D341Med (cell line): ENCODE measurements at places on chromosomes 4 and X.
A peak's percentile ranks its signal among the peaks of the same experiment; 100 is the strongest.

- DNase-seq, result no peak
Observed at GRCh38 chr4:185463541-185463940, 8.0 kb downstream of the CCDC110 start.

DNA sequence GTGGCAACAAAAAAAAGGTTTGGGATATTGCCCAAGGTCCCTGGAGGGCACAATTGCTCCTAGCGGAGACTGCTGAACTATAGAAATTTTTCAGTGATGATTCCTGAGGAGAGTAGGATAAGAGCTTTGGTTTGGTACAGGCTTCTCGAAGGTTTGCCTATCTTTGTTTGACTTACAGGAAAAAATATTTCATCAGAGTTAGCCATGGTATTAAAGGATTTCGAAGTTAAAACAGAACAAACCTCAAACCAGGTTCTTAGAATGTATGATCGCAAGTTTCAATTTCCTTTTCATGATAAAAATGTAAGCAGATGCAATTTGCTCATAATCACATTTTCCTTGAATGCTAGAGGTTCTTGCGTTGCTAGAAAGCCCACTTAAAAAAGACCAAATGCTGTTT lies 1.7 kb downstream of the EGFL6 start:
- DNase-seq, result no peak

DNA sequence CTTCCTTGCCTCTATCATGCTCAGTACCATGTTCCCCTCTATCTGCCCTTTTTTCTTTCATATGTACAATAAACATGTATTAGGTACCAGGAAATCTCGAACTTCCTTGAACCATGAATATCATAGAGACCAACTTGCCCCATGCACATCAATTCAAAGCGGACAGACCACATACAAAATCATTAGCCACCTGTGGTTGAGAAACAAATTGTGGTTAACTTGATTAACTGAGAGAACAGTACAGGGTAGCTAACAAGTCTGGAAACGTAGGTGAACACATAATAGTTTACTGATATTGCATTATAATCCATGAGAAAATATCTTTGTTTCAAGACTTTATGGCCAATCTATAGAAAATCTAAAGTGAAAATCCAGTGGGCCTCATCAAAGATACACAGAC lies 8.2 kb downstream of the CASP3 start:
- no peak for DNase-seq

- DNase-seq, result peak; percentile 84
Observed at GRCh38 chrX:48696909-48697727, 584 bp downstream of the SUV39H1 start.

GRCh38 chrX:23115651-23116050 lies 115.9 kb downstream of the DDX53 start:
- DNase-seq, result no peak

DNA sequence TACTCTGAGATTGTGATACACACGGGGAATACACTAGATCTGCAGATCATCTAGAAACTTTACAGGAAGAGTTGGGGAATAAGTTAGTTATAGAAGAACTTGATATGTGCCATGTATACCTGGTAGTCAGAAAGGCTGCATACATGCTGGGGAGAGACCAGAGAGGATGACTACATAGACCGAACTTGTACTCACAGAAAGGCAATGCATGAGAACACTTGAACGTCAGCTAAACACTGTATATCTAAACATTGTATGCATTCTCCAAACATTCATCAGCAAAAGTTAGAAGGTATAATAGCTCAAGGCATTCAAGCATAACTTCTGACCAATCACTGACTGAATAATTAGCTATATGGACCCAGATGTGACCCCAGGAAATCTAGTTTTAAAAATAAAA lies 78.0 kb upstream of the PDHA2 start:
- DNase-seq, result no peak

DNA sequence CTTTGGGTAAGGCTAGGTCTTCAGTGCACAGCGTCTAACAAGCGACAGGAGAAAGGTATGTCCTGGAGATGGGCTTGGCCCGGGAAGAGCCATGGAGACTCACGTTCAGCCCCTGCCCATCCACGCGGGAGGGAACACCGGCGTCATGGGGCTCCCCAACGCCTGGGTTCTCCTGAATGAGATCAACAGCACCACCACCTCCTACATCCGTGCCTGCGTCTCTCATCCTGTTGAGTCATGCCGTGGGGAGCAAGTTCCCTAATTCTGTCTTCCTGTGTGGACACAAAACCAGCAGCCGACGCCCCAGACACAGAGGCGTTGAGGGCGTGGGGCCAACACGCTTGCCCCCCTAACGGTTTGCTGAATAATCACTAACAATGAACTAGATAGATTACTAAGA lies 20.1 kb upstream of the IL3RA start:
- DNase-seq, result no peak
